ENCODE measurements at places on chromosomes 4 and X.

- DNase-seq, result no peak
Measured at GRCh38 chr4:28254003-28254402, 1393.4 kb downstream of the STIM2 start.

- DNase-seq, result no peak
Measured at GRCh38 chr4:76072760-76073159, 1.7 kb upstream of the ART3 start.

GRCh38 chr4:15294202-15294601, 133.6 kb upstream of the C1QTNF7 start:
- DNase-seq, result no peak

DNA sequence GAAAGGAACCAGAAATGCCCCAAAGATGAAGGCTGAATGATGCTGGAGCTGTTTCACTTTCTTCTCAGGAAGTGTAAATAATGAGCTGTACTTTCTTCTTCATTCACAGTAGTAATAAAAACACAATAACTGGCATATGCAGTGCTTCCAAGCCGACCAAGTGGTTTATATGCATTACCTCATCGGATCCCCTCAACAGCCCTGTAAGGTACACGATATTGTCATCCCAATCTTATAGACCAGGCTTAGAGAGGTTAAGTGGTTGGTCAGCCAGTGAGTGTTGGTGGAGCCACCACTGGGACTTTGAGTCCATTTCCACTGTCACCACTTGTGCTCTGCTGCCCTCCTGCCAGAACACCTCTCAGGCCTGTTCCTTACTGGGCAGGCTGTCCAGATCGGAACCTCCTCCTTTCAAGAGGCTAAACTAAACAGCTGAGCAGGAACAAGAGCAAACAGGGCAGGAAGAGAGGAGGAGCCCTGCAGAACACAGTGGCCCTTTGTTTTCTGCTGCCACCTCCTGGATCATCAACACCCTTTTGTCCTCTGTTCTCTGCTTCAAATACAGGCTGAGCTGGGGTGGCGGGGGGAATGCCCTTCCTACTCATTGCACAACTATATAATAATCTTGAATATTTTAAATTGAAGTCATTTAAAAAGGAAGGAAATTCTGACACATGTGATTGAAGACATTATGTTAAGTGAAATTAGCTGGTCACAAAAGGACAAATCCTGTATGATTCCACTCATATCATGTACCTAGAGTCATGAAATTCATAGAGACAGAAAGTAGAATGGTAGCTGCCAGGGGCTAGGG, 112.5 kb upstream of the ATP6AP2 start:
- peak; percentile 69 for DNase-seq

DNA sequence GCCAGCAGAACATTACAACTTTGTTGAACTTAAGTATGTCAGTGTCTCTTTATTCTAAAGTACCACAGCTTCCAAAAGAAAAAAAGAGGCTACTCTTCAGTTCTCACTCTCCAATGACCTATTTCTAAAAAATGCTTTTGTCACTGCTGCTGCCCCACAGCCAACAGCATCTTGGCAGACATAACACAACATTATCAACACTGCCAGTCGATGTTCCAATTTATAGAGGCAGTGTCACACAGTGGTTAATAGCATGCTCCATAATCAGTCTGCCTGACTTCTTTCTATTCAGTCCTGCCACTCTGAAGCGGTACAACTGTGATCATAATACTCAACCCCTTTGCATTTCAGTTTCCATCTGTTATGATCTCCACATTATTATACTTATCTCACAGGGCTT, 69.2 kb downstream of the PLS3 start:
- no peak for DNase-seq

Measured in NCI-H2029 (cell line).